AG04449 (cell line): ENCODE measurements at places on chromosomes 4 and X.

GRCh38 chr4:87033902-87034301 lies 99.1 kb downstream of the AFF1 start:
- no peak for DNase-seq

DNA sequence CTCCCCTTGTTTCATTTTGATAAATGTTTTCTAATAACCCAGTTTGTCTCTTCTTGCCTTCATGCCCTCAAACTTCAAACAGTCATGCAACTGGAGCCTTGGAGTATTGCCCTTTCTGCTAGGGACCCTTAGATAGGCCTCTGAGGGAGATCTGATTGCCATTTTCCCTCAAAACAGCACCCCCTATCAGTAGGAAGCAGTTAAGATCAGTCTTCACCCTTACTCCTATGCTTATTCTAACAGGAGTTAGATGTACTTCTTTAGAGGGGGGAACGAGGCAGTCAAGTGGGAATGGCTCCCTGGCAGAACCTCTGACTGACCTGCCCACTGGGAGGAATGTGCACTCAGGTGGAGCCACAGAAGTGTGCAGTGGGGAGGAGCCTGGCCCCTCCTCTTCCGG lies 74.1 kb downstream of the FAM47A start:
- DNase-seq = no peak

- DNase-seq = no peak
Observed at GRCh38 chr4:120796271-120796670, 126.3 kb downstream of the PRDM5 start.

- DNase-seq = peak; percentile 70
Observed at GRCh38 chr4:149999485-150000074, 78.7 kb upstream of the DCLK2 start.
